ENCODE measurements at places on chromosomes 7 and 10. TPM values are rescaled to one million over a fixed set of nuclear protein-coding genes. Genes with fewer than 3 reads are reported as not detected.

Gene ANKRD2
- total RNA-seq, result not detected

Gene ZNF679
- total RNA-seq, result not detected

Gene KEL
- 0.05 TPM for total RNA-seq

Gene H2BK1
- total RNA-seq, result not detected

Gene PNLIP
- not detected for total RNA-seq

Gene MACROH2A2
- total RNA-seq, result 11.1 TPM

Gene HGF
- total RNA-seq, result 285 TPM

Gene INHBA
- 1.5 TPM for total RNA-seq

Data from cardiac ventricle fibroblast (primary cell).